ENCODE measurements at places on chromosomes 4 and X.

DNA sequence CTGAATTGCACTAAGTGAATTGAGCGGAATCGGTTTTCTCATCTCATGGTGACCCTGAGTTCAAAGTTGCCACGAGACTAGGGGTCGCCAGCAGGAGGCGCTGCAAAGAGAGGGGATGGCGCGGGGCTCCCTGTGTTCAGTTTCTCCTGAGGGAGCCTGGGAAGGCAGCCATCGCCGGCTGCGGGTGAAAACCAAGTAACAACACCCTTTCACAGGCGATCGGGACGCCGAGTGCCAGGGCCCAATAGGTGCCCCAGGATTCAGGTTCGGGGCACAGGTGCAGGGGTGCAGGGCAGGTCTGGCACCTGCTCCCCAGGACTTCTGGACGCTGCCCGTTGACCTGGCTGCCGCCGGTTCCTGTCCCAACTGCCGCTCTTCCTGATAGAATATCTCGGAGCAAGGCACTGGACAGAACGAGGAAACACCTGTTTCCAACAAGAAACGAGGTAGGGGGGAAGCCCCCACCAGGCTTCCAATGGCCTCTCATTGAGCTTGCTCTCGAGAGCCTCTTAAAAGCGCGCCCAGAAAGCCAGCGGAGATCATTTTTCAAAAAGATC, 1.1 kb upstream of the FGF16 start:
- DNase-seq = no peak

GRCh38 chrX:128581615-128582014, 529.4 kb upstream of the ACTRT1 start:
- DNase-seq = no peak

DNA sequence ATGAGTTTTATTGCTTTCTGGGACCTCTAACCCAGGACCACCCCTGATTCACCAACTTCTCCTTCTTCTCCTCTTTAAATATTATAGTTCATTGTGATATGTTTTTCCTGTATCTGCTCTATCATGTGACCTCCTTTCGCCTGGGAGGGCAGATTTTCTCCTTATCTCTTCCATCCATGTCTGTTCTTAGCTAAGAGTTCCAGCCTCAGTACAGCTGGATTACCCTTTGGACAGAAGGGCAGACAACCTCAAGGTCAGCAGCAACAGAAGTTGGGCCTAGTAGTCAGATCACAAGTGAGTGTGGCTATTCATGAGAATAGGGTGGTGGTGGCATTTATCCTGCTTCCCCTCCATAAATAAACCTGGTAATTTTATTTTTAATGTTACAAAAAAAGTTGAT, 5.7 kb upstream of the XK start:
- DNase-seq = no peak

DNA sequence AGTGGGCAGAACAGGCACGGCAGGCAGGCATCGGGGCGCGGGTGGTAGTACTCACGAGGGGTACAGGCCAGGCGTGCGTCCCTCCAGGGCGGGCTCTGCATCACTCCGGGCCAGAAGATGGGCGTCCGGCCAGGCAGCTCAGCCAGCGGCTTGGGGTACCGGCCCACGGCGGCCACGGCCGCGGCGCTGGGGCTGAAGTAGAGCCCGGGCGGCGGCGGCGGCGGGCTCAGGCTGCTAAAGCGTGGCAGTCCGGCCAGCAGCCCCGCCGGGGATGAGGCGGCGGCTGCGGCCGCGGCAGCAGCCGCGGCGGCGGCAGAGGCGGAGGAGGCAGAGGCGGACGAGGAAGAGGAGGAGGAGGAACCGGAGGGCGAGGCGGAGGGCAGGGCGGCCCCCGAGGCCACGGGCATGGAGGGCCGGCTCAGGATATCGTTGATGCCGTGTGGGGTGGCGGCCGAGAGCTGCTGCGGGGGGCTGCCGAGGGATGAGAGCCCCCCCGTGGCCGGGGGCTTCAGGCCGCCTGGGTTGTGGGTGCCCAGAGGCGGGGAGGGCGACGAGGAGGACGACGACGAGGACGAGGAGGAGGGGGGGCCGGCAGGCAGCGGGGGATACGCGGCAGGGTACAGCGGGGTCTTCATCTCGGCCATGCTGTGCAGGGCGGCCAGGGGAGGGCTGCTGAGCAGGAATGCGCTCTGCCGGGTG, 1.4 kb downstream of the NKX6-1 start:
- no peak for DNase-seq

- no peak for DNase-seq
These were observed 17.5 kb downstream of the SH3BP2 start for GRCh38 chr4:2810388-2810787.

DNA sequence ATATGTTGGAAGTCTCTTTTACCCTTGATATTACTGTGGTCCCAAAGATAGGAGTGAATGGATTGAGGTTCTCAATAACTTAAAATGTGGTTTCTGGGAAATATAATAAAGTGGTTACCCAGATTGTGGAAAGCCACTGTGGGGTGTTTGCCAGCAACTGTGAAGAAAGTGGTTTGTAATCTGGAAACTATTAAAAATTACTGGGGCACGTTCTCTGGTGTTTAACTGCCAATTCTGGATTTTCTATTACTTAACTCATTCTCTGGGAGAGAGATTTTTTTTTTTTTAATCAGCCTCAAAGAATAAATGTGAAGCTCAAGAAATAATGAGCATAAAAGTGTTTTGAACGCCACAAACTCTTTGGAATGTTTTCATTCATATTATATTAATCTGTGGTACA, 4.9 kb upstream of the CXCL6 start:
- DNase-seq = no peak

DNA sequence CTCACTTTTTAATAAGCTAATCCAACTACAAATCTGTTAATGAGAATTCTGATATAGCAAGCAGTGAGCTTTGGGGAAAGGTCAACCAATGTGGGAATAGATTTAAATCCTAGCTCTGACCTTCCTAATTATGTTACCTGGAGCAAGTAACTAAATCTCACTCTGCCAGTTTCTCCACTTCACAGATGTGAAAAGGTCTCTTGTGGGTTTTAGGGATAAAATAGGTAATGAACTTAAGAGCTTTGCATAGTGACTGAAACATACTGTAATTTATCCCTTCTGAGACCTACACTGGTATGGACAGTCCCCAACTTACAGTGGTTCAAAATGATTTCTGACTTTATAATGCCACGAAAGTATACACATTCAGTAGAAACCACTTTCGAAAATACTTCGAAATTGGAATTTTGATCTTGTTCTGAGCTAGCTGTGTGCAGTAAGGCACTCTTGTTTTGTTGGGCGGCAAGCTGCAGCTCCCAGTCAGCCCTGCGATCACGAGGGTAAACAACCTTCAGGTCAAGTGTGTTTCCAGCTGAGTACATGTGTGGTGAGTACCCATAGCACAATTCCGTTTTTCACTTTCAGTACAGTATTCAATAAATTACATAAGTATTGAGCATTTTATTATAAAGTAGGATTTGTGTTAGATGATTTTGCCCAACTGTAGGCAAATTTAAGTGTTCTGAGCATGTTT, 93.7 kb downstream of the ADGRL3 start:
- no peak for DNase-seq

DNA sequence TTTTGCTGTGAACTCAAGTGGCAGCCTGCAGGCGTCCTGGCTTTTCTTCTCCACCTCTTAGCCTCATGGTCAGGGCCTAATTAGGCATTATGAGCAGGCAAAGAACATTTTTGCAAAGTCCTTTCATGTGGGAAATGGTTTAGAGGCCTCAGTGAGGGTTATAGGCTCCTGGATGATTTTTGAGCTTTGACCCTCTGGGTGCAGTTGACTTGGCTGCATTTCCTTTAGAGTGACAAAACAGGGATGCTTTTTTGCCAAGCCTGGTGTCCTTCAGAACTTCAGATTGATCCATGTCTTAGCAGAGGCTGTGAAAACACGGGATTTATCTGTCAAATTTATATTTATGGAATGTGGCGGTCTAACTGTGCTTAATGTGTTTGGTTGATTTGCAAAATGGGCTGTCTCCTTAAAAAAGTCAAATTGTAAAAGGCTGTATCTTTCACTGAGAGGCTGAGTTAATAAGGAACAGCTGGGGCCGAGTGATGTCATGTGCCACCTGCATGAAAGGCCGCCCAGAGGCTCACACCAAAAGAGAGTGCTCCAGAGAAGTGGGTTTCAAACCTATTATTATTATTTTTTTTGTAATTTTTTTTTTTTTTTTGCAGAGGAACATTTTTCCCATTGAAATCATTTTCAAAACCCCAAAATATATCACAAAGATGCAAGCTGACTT, 192.2 kb upstream of the ARX start:
- no peak for DNase-seq

GRCh38 chrX:11589641-11590040, 76.1 kb downstream of the ARHGAP6 start:
- DNase-seq = no peak

- DNase-seq = no peak
These were observed 143.7 kb downstream of the PHF8 start for GRCh38 chrX:53900623-53901022.

- no peak for DNase-seq
These were observed 29.4 kb upstream of the SPINK2 start for GRCh38 chr4:56850910-56851309.

GRCh38 chr4:151099976-151100417, 569 bp downstream of the RPS3A start:
- DNase-seq = no peak

DNA sequence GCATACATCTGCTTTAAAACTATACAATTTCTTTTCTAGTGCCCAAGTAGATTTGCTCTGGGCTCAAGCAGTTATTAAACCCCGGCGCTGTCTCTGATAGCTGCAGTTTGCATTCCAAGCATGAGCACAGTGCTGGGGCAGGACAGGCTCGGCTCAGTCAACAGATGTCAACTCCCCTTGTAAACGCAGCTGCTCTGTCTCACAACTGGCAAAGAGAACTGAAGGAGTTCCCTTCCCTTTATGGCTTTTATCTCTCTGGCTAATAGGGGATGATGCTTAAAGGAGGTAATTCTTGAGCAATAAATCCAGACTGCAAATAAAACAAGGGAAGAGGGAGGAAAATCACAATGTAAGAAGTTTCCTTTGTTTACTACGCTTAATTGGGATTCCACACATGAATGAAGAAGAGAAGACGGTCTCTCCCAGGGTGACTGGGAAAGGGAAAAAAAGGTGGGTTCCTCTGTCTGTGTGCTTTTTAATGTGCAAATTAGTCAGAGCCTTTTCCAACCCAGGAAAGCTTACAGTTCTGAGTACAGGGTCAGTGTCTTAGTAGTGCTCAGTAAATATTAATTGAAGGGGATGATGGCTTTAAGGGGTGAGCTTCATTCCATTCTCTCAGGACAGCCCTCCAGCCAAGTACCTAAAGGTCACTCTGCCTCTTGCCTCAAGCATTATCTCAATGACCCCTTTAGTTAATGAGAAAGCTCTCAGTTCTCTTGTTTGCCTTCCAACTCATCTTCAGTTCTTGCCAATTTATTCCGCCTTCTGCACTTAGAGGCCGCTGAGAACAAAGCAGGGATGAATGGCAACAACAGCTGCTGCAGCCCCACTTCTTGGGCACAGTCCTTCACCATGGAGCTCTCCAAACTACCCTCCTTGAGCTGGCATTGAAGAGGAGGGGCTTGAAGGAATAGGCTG, 155.7 kb upstream of the JADE1 start:
- DNase-seq = no peak

DNA sequence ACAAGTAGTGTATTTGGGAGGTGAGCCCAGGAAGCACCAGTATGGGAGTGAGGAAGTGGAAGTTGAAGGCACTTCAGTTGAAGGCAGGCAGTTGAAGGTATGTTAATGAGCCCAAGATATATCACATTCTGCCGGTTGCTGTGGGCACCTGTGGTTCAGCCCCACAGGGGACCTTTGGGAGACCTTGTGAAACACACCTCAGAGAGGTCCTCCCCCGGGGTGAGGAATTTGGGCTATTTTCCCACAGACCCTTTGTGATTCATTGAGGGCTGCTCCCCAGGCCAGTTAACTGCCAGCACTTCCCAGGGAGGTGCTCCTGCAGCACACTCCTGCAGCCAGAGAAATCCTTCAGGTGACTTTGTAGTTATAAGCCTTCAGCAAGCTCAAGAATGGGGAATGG, 45.9 kb downstream of the PTCHD1 start:
- no peak for DNase-seq

DNA sequence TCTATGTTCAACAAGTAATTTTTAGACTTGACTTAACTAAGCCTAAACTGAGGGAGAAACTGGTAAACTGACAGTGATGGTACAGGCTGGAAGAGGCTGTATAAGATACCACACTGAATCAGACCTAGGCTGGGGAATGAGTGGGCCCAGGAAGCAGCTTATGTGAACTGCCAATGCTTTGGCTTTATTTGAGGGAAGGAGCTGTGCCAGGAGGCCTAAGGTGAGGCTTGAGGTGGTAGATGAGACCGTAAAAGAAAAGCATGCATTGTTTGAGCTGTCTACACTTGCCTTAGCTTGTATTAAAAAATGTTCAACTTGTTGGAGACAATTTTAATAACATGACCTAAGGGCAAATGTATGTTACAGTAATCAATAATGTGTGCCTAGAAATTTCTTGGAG, 96.2 kb downstream of the RS1 start:
- DNase-seq = no peak

GRCh38 chr4:55733932-55734331, 85.7 kb upstream of the EXOC1L start:
- DNase-seq = no peak

- DNase-seq = no peak
These were observed 434.0 kb downstream of the FAM133A start for GRCh38 chrX:94107981-94108380.

DNA sequence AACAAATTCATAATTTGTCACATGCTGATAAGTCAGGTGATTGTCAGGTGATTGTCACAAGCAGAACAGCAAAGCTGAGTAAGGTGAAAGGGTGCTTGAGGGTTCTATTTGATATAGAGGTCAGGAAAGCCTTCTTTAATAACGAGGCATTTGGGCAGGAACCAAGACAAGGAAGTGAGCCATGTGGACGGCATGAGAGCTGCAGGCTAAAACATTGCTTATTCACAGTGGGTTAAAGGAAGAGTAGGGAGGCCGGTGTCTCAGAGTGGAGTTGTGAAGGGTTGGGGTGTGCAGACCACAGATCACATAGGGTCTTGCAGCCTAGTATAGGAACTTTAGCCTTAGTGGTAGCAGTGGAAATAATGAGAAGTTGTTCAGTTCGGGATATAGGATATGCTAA, 31.3 kb upstream of the CYP2U1 start:
- no peak for DNase-seq
